ENCODE measurements at places on chromosomes 7 and 10.

DNA sequence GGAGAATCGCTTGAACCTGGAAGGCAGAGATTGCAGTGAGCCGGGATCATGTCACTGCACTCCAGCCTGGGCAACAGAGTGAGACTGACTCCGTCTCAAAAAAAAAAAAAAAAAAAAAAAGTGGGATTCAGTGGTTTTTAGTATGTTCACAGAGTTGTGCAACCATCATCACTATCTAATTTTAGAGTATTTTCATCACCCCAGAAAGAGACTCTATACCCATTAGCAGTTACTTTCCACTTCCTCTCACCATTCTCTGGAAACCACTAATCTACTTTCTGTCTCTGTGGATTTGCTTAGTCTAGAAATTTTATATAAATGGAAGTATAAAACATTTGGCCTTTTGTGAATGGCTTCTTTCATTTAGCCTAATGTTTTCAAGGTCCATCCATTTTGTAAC is 113.4 kb downstream of the ST7 start:
- DNase-seq, result no peak

- DNase-seq, result no peak
Observed at GRCh38 chr7:137992104-137992549, 9.8 kb downstream of the CREB3L2 start.

DNA sequence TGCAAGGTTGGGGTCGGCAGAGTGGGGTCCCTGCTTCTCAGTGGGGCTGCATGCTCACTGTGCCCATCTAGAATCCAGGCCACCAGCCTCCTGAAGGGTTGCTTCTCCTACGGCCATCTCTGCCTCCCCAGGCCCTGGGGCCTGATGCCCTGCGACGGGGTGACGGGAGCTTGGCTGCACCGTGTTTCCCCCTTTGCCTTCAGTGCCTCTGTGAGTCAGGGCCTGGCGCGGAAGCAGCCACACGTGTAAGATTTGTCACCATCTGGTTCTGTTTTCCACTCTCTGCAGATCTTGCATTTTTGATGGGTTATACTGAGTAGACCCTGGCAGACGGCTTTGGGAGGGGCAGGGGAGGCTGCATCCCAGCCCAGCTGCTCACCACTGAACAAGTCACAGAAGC is 7.2 kb downstream of the ADAMTS14 start:
- DNase-seq, result no peak

GRCh38 chr10:83603708-83604107 is 535.6 kb upstream of the GHITM start:
- no peak for DNase-seq

- DNase-seq, result no peak
Observed at GRCh38 chr10:133088956-133089800, 1.5 kb downstream of the ADGRA1 start.
